ENCODE measurements at places on chromosomes 6 and 20.

DNA sequence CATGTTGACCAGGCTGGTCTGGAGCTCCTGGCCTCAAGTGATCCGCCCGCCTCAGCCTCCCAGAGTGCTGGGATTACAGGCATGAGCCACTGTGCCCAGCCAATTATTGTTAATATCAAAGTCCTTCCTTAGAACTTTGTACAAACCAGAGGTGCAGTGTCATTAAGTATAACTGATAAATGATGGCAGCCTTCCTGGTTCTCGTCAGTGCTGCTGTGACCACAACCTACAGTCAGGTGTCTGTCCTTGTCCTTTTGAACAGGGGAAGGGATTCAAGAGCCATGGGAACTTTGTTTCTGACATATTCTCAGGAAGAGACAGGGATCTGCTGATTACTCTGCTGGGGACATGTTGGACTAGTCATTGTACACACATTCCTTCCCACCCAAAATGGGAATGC is 103.2 kb upstream of the TIAM2 start:
- DNase-seq: no peak

DNA sequence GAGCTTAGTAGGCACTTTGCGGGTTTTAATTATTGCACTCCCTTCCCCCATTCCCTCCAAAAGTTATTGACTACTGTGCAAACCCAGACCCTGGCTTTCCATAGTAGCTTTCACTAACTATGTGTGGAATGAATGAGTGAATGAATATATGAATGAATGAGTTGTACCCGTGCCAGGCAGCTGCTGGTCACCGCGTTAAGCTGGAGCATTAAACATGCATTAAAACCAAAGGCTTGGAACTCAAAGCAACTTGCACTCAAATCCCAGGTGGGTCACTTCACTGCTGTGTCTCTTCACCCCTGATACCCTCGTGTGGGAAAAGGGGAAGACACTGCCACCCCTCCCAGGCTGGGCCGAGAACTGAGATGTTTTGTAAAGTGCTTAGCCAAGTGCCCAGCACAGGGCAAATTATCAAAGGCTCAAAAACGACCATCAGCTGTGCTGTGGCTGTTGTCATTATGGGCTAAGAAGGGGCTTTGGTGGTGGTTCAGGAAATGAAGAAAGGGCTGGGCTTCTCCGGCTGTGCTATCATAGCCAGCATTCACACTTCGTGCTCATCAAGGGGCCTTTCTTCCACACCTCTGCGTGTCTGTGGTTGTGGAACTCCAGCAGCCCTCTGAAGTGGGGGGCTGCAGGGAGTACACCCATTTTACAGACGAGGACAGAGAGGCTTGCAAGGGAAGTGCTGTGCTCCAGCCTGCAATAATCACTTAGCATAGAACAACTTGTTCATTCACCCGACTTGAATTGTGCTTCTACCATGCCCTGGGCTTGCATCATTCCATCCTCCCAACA is 60.2 kb upstream of the STX16 start:
- DNase-seq: no peak

GRCh38 chr6:75913040-75913439 is 159.4 kb downstream of the IMPG1 start:
- DNase-seq: no peak

GRCh38 chr6:115004204-115004603 is 661.4 kb upstream of the HS3ST5 start:
- DNase-seq: no peak

All from NCI-H1048 (cell line).